ENCODE measurements at places on chromosomes 5 and 9.

GRCh38 chr5:110401881-110402280 lies 324.6 kb downstream of the TMEM232 start:
- DNase-seq = no peak

- no peak for DNase-seq
Measured at GRCh38 chr5:113510836-113511451, 2.5 kb upstream of the YTHDC2 start.

- no peak for DNase-seq
Measured at GRCh38 chr5:153598099-153598498, 107.6 kb downstream of the GRIA1 start.

GRCh38 chr5:61496860-61497259 lies 164.8 kb downstream of the ZSWIM6 start:
- no peak for DNase-seq

- DNase-seq = no peak
Measured at GRCh38 chr5:68007451-68007850, 208.1 kb upstream of the PIK3R1 start.

DNA sequence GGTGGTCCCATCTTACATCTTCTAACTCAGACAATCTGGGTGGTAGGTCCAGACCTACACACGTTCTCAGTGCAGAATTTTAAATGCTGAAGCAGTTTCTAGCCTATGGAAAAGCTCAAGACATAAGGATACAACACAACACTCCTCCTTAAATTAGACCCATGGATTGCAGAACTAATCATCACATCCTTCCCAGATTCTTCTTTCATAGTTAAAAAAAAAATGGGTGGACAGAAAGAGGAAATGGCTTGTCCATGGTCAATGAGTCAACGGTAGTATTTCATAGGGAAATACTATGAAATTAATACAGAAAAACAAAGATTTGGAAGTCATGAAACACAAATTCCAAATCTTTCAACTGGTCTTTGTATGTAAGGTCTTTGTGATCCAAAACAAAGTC lies 106.9 kb downstream of the PAPPA start:
- DNase-seq = no peak

GRCh38 chr5:11797132-11797531 lies 107.1 kb downstream of the CTNND2 start:
- no peak for DNase-seq

DNA sequence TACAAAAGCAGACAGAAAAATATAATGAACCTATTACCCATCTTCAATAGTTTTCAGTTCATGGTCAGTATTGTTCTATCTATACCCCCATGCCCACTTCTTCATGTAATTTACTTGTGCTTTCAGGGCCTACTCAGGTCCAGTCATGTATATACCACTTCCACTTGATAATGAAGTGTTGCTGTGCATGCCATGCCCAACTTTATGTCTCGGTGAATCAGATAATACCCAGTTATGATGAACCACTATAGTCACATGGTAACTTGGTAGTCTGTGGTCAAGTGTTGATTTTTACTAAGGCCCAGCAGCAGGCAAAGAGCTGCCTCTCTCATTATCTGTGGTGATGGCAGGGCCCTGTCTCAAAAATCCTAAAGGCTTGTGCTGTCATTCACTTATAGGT lies 70.7 kb upstream of the IL33 start:
- no peak for DNase-seq

- no peak for DNase-seq
Measured at GRCh38 chr9:4902135-4902475, 83.0 kb upstream of the JAK2 start.

GRCh38 chr9:26262421-26263107 lies 584.3 kb upstream of the TUSC1 start:
- DNase-seq = no peak

GRCh38 chr9:90088856-90089255 lies 484.0 kb downstream of the GADD45G start:
- no peak for DNase-seq

All from T-helper 17 cell (primary cell).